HuH-7 (cell line): ENCODE measurements at places on chromosomes 16 and 17.

- no peak for DNase-seq
These were observed 823 bp downstream of the NBR1 start for GRCh38 chr17:43171586-43172487.

GRCh38 chr17:72467841-72468653 is 347.2 kb downstream of the SOX9 start:
- DNase-seq = no peak

DNA sequence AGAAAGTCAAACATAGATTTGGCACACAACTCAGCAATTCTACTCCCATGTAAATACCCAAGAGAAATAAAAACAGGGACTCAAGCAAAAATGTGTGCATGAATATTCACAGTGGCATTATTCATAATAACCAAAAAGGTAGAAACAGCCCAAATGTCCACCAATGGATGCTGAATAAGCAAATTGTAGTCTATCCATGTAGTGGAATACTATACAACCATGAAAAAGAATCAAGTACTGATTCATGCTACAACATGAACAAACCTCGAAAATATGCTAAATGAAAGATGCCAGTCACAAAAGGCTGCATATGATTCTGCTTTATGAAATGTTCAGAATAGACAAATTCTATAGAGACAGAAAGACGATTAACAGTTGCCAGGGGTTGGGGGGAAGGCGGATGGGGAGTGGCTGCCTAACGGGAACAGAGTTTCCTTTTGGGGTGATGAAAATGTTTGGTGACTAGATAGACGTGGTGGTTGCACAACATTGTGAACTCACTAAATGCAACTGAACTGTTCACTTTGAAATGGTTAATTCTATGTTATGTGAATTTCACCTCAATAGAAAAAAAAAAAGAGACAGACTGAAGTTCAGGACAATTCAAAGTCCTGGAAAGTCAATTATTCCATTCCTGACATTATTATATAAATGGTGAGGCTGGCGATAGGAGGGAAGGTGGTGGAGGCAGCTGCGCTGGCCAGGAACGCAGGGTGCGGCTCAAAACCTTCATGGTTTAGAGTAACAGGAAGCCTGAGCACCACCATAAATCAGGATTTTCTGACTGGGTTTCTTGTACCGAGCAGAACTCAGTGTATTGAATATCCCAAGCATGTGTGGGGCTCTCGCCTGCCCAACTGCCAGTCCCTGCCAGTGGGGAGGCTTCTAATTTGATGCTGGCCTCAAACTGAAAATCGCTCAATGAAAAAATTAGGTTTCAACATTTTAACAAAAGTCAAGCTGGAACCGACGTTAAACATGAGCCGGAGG is 300.9 kb downstream of the C16orf95 start:
- DNase-seq = no peak

GRCh38 chr17:40177275-40177874 is at the start of gene RAPGEFL1:
Gene RAPGEFL1 (plus strand): TSS chr17:40177470. CDS start chr17:40177862, 392 bp downstream.
- peak; percentile 71 for DNase-seq

DNA sequence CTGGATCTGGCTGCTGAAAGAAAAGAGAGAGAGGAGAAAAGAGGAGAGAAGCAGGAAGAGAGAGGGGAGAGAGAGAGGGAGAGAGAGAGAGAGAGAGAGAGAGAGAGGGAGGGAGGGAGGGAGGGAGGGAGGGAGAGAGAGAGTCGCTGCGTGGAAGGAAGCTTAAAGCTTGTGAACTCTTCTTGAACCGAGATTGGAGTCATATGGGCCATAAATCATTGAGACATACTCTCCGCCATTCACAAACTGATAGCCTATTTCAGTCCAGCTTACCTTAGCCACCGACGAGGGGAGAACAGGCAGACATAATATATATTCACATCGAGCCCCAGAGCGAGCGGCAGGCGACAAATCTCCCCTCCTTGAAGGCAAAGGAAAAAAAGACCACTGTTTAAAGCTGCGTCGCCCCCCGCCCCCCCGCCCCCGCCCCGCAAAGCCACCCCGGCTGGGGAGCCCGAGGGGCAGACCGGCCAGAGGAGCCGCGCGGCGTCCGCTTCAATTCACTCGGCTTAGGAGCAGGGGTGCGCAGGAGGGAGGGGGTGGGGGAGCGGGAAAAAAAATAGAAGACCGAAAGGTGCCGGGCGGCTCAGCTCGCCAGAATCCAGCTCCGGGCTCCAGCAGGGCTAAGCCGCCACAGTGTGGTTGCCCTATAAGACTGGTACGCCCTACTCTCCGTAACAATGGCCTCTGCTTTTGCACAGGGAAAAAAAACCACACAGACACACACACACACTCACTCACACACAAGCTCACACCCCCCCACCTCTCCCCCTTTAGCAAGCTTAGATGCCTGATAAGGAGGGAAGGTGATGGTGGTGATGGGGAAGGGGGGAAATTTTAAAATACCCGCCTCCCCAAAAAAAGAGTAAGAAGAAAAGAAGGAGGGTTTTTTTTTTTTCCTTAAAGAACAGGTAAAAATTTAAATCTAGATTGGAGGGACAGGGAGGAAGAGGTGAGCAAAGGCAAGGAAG is 10.6 kb upstream of the HOXB2 start:
- peak; percentile 91 for DNase-seq

DNA sequence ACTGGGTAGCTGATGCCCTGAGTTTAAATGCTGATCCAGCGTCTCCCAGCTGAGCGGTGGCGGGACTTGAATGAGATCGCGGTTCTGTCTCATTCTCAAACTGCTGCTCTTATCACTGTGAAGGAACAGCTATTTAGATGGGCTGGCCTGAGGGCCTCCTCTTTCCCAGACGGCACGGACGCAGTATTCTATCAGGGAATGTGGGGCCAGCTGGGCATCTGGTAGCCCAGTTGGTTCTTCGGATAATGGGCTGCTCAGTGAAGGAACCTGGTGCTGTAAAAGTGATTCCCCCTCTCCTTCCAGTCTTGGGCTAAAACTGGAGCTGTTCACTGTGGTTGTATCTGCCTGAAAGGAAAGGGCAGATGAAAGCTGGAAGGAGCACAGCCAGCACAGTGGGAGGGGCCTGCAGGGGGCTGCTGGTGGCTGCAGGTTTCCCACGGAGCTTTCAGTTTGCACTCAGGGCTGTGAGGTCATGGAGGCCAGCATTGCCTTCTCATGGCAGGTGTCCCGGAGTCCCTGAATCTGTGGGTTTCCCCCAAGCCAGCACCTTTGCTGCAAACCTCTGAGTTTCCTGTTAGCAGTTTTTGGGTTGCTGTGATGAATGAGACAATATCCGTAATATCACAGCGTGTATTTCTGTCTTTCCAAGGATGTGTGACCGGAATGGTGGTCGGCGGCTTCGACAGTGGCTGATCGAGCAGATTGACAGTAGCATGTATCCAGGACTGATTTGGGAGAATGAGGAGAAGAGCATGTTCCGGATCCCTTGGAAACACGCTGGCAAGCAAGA is 3.6 kb downstream of the IRF8 start:
- DNase-seq = no peak

- DNase-seq = no peak
These were observed 45.9 kb downstream of the SRCIN1 start for GRCh38 chr17:38559880-38560230.

GRCh38 chr17:57874434-57875289 is 24.8 kb upstream of the MRPS23 start:
- DNase-seq = no peak
